NB4 (cell line): ENCODE measurements at places on chromosomes 2 and 18.
A peak's percentile ranks its signal among the peaks of the same experiment; 100 is the strongest.

DNA sequence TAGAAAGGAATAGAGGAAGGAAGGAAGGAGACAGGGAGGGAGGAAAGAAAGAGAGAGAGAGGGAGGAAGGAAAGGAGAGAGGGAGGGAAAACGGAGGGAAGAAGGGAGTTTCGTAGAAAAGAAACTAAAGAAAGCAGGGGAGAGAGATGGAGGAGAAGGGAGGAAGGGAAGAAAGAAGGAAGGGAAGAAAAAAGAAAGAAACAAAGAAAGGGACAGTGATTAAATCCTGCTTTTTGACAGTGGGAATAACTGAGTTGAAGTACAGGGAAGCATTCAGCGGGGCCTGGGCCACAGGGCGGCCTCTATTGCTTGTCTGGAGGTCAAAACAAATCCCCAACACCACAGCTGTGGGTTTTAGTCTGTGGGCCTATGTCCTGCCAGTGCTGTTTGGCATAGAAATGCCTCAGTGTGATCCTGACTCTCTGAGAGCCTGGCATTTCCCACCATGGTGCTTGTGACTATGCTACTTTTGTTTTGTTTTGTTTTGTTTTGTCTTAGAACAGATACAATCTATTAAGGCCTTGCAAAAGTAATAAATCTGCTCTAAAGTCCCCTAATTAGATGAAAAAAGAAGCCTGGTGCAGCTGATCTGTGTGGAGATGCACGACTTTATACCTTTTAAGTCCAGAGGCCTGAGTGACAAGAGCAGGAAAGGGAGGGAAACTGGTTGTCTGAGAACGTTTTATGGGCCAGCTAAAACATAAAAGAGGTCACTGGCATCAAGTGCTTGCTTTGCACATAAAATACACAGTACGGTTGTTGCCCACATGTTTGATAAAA, 40.0 kb downstream of the IL1RL2 start:
- no peak for DNase-seq

GRCh38 chr2:99154643-99155536, at the start of the genes LIPT1 and TSGA10:
TSS of gene LIPT1 (plus strand) at chr2:99154967. CDS start at chr2:99161958, 6,991 bp downstream.
TSS of gene TSGA10 (minus strand) at chr2:99154942. CDS start at chr2:99109439, 45,503 bp downstream.
- peak; percentile 95 for DNase-seq

GRCh38 chr2:200087451-200087850, 132.1 kb downstream of the MAIP1 start:
- no peak for DNase-seq

- DNase-seq: no peak
Observed at GRCh38 chr18:30965237-30965636, 77.3 kb downstream of the DSC3 start.

GRCh38 chr18:24567199-24567598, 106.8 kb downstream of the HRH4 start:
- DNase-seq: no peak

- DNase-seq: no peak
Observed at GRCh38 chr2:119156105-119156890, 2.3 kb downstream of the C1QL2 start.

GRCh38 chr18:50401295-50401694, 26.4 kb downstream of the SKA1 start:
- DNase-seq: no peak

- DNase-seq: no peak
Observed at GRCh38 chr2:153393518-153393917, 85.0 kb downstream of the RPRM start.

DNA sequence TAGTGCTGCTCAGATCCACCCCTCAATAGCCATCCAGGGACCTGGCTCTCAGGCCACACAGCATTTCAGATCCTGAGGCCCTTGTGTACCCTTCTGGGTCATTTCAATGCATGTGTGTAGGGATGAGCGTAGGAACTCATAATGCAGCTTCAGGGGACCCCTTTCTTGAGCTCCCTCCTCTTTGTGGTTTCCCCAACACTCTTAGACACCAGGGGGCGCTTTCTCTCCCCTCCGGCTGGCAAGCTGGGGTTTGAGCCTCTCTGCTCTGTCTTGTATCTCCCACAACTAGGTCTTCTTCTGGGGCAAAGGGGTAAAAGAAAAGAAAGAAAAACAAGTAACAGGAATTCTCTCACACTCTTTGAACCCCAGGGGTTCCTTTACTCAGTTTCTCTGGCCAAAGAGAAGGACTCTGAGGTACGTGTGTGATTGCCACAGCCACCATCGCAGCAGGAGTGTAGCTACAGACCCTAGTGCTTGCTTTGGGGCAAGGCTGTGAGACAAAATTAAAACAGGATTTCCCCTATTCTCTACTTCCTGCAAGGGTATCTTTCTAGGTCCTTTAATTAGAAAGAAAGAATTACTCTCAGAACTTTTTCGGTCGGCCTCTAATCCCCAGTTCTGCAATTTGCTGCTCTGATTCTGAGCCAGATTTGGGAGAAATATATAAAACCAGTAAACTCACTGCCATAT, 38.0 kb downstream of the CABYR start:
- peak; percentile 57 for DNase-seq

DNA sequence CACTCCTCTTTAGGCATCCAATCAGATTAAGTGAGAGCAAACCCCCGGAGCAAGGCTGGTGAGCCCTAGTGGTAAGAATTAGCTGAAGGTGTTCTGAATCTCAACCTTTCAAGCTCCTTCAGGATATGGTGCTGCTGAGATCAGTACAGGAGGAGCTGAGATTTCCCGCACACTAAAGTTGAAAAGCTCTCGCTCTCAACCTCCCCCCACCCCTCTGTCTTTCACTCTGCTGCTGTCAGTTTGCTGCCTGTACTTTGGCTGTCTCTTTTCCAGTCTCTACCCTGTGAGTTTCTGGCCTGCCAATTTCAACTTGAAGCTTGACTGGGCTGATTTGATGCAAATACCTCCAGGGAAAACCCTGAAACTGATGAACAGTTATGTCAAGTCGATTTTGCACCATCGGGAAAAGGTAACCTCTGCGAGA, 15.7 kb downstream of the ZEB2 start:
- DNase-seq: no peak

GRCh38 chr2:171883275-171883893, 10.7 kb downstream of the SLC25A12 start:
- DNase-seq: no peak

GRCh38 chr2:118013221-118013723, 598 bp downstream of the CCDC93 start:
- DNase-seq: peak; percentile 64

GRCh38 chr2:24262421-24262970, 87.6 kb downstream of the FAM228A start:
- DNase-seq: no peak

DNA sequence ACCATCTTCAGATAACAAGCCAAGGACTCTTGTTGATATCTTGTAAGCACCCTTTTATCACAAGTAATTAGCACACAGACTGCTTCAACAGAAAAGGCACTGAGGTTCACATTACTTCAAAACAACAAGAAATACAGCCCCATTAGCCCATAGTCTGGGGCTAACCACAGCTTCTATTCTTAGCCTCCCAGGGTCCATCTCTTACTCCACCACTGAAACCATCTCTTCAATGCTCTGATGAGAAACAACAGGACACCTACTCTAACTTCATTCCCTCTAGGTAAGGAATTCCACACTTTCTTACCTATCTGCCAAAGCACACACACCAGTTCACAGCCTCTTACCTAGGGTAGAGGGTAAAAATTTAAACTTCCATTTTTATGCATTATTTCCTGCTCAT, 26.4 kb upstream of the CYTIP start:
- DNase-seq: peak; percentile 17

- DNase-seq: peak; percentile 78
Observed at GRCh38 chr2:201151127-201151981, 31.6 kb upstream of the CASP10 start.

DNA sequence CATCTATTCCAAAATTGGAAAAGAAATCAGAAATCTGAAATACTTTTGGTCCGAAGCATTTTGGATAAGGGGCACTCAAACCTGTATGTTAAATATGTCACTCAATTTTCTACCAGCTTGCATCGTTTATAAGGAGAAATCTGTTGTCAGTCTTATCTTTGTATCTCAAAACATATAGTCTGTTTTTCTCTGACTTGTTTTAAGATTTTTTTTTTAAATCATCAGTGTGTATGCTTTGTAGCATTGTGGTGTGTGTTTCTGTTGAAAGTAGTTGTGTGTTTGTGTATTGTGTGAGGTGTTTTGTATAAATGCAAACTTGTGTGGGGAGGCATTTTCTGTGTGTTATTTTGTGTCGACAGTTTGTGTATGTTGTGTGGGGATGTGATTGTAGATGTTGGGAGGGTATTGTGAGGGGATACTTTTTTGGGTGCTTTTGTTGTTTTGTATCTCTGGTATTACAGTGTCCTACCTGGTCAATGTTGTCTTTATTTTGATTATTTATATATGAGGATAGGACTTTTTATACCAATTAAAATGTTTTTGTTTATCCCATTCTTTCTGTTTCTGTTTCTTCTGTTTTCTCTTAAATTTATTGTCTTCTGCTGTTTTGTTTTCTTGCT, 30.9 kb downstream of the SMCHD1 start:
- DNase-seq: peak; percentile 13

GRCh38 chr2:131077182-131077846, 15.9 kb downstream of the FAM168B start:
- DNase-seq: no peak

DNA sequence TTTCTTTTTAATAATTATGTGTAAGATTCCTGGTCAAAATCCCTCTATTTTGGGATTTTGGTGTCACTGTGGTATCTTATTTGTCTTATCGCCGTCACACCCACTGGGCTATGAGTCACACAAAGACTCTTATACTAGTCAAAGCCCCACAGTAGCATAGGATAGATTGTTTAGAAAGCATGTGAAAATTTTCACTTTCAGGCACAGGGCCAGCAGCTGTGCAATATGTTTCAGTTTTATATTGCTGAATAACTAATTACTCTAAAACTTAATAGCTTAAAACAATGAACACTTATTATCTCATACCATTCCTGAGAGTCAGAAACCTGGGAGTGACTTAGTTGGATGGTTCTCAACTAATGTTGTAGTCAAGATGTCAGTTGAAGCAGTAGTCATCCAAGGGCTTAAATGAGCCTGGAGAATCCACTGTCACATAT, 24.0 kb downstream of the CFAP210 start:
- no peak for DNase-seq

DNA sequence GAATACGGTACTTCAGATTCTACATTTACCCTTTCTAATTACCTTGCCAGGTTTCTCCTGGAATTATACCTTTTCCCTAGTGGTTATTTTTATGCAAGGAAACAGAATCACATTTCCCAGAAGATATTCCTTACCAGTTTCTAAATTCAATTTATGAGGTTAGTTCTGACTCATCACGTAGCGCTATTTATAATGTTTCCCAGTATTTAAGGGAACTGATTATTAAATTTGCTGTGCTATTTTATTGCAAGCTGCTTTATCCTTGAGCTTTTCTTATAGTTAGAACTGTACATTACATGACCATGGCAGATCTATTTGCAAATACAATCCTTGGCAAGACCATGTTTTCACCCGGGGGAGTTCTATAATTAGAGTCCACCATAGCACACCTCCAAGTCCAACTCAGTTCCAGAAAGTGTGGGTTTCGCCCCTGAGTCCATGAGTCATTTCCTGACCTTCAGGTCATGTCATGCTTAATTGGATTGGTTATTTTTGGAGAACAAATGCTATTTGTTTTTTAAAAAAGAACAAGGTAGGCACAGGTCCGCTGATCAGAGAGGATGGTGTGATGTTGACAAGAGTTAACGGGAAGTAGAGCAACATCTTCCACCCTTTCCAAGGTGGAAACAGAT, 126.6 kb downstream of the ZNF532 start:
- no peak for DNase-seq

DNA sequence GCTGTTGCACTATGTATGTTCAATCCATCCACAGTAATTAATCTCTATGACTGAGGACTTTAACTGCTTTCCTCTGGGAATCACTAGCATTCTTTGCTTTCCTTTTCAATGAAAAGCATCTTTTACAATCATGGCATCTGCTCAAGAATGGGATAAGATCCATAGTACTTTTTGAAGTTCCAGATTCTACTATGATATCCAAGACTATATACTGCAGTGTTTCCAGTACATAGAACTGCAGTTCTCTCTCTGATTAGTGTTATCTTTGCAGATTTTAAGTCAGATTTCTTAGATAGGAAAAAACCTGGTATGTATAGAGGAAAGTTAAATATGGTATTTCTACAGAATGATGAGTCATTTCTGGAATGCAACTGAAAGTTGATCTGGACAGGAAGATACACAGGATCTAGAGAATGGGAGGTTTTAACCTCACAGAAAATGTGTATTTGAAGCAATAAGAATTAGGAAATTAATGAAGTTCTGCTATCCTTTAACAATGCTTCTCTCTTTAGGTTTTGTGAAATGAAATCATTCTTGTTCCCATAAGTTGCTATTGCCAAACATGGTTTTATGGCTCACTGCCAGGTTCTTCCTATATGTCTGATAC, 670.7 kb downstream of the ERBB4 start:
- DNase-seq: peak; percentile 8

DNA sequence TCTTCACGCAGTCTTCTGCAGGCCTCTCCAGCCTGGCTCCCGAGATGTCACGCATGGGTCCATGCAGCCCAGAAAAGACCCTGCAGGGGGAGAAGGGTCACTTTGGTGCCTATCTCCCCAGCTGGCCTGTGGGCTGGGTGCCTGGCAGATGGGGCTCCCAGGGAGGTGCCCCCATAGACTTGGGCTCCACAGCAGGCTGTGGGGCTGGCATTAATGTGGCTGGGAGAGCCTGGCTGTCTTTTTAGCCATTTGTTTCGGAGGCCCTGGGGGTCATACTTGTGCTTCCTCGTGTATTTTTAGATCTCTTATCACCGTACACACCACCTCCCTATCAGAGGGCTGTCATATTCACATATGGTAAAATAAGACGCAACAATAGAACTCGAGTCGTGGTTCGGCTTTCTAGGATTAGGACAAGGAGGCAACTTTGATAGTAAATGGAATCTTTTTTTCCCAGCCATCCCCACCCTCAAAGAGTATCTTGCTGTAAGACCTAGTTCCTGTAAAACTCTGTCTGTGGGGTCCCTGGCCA, 74.5 kb downstream of the LRRFIP1 start:
- DNase-seq: peak; percentile 45

- no peak for DNase-seq
Observed at GRCh38 chr18:32775628-32776027, 2.8 kb upstream of the KLHL14 start.

DNA sequence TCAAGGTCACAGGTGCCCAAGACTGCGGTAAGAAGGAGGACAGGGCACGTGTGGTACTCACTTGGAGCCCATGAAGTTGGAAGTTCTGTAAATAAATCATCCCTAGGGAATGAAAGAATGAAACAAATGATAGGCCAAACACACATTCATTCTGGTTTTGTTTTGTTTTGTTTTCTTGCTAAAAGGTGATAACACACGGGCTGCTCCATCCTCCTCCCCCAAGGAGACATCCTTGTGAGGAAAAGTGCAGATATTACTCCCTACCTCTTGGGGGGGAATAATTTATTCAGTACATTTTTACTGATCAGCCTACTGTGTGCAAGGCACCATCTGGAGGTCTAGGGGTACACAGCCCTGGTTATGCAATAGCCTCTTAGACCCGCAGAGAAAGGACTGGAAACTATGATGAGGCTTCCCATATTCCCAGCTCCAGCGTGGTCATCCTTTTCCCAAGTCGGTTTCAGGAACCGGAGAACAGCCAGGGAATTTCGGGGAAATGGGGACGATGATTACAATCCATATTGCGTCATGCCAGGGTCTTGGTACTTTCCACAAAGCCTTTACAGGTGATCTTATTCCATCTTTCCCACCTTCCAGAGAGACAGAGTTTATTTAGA, 6.3 kb downstream of the RAX start:
- no peak for DNase-seq

GRCh38 chr2:37896319-37896718, 28.8 kb upstream of the RMDN2 start:
- peak; percentile 36 for DNase-seq
